ENCODE measurements at places on chromosomes 7 and 10.

DNA sequence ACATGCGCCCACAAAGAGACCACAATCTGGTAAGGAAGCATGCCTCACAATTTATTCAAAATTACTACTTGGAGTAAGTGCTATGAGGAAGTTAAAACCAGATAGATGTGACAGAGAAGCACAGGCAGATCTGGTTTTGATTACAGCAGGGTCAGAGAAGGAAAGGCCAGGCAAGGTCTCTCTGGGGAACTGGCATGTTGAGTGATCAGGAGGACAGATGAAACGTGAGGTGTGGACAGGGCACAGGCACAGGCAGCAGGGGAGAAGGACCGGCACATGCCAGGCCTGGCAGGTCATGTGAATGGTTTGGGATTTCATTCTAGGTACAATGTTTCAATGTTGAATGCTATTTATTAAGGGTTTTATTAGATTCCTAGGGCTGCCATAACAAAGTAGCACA lies 51.6 kb downstream of the GPAM start:
- DNase-seq: no peak

GRCh38 chr7:22173685-22174573 lies 183.0 kb downstream of the RAPGEF5 start:
- DNase-seq: no peak

GRCh38 chr7:29365423-29365822 lies 170.8 kb downstream of the CHN2 start:
- no peak for DNase-seq

DNA sequence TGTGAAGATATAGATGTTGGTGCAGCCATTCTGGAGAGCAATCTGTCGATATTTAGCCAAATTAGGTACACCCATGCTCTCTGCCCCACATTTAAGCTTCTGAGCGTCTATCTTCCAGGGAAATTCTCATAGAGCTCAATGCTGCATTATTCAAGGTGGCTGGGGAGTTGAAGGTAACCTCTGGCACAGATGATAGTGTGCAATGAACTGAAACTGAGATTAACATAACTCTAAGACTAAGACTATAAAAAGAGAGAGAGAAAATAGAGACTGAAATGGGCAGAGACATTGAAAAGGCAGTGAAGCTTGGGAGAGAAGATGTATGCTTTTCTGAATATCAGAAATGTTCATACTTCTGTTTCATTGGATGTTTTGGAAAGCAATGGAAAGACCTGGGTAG lies 1197.0 kb upstream of the AUTS2 start:
- DNase-seq: no peak

DNA sequence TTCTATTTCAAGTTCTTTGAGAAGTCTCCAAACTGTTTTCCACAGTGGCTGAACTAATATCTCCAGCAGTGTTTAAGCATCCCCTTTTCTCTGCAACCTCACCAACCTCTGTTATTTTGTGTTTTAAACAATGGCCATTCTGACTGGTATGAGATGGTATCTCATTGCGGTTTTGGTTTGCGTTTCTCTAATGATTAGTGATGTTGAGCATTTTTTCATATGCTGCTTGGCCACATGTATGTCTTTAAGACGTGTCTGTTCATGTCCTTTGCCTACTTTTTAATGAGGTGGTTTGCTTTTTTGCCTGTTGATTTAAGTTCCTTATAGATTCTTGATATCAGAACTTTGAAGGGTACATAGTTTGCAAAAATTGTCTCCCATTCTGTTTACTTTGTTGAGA lies 156.6 kb upstream of the IMMP2L start:
- DNase-seq: no peak

DNA sequence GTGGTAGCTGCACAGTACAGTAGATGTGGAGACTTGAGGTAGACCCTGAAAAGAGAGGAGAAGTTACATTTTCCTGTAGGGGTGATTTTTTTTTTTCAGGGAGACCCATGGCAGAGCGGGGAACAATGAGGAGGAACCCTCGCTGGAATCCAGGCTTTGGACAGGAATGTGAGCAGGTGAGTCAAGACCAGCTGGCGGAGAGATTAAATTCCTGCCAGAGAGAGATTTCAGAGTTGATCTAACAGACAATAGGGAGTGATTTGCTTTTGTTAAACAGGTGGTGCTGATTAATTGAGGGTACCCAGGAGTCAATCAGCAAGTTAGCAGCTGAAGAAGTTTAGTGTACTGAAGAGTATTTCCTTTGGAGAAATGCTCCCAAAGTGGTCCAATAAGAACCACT lies 41.6 kb upstream of the MINDY3 start:
- no peak for DNase-seq

DNA sequence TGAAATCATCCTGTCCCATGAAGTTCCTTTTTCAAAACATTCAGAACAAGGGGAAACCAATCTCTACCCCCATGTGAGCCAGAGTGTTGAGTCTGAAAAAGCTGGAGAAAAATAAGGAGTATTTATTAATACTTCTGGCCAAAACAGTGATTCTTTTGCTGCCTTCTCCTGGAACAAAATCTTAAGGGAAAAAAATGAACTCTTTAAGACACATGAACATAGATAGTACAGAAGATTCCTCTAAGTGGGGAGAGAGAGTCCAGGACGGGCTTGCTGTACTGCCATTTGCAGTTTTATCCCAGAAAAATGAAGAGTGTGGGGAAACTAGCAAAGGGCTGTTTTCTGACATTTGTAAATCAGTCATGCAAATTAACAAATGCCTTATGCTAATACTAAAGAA lies 173.4 kb upstream of the CELF2 start:
- DNase-seq: no peak

DNA sequence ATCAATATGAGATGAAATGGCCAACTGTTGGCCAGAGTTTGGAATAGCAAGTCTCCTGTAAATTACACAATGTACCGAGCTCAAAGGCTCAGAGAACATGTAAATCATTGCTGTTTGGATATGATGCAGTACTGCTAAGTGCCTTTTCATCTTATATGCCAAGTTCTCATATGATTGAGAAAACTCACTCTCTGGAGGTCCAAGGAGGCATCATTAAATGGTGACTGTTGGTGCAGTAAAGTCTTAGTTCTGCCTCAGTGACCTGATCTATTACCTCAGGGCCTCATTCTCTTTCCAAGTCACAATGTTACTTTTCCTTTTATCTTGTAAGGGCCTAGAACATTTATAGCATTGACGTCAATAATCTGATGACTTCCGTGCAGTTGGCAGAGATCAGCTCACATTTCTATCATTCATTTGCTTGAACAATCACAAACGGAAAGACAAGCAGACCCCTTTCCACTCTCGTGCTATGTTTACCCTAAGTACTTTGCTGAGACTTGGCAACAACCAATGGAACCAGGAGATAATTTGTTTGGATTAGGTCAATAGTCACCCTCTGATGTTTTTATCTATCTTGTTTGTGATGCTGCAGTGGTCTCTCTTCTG lies 32.6 kb upstream of the PDK4 start:
- no peak for DNase-seq

DNA sequence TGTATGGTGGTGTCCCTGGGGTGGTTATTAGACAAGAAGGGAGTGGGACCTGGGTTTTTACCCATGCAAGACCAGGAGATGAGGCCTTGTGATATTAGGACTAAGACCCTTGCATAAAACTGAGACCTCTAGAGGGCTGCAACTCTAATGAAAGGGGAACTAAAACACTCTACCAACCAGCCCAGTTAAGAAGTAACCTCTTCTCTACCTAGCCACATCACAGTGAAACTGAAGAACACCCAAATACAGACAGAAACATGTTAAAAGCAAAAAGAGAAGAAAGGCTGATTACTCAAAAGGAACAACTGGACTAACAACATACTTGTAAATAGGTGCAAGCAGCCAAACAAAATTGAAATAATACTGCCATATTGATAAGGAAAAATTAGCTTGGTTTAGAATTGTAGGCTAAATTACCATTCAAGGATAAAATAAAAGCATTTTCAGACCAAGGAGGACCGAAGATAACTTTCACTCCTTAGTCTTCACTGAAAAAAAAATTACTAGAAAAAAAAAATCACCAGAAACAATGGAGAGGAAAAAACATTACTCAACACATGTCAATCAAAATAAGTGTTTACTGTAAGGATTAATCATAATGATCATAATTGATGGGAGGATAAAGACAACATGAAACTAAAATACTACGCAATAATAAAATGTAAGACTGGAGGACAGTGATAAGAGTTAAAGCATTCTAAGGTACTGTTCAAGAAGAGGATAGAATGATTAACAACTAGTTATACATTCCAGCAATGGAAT lies 27.6 kb downstream of the ERLIN1 start:
- DNase-seq: no peak

DNA sequence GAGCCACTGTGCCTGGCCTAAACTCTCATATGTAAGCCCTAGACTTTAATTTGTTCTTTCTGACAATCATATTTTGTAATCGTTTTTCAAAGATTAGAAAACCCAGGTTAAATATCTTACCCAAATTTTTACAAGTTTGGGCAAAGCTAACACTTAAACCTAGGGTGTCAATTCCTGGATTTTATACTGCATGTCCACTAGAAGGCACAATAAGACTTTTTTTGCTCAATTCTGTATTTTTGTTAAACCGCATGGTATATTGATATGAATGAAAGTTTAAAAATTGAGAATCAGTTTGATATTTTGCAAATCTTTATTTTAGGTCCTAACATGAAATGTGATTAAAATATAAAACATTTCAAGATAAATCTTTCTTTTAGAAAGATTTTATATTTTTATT lies 29.3 kb downstream of the DYNC2I1 start:
- no peak for DNase-seq

- no peak for DNase-seq
Measured at GRCh38 chr7:44787041-44787440, 9.4 kb upstream of the PPIA start.

GRCh38 chr10:101226491-101227428 lies 2.5 kb downstream of the LBX1 start:
- DNase-seq: no peak

DNA sequence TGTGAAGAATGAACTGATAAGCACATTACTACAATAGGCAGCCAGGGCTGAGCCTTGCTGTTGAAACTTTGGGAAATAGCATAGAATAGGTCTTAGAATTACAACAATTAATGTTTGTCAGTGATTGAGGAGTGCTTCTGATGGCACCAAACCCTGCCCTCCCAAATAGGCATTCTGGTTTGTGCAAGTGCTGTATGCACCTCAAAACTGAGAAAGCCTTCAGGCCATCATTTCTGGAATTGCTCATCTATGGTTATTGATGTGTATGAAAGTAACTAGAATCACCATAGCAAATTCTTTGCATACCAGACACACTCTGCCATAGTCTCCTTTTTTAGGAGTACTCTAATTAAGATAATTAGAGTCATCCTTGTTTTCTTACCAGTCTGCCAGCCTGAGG lies 585.0 kb upstream of the MBL2 start:
- no peak for DNase-seq

DNA sequence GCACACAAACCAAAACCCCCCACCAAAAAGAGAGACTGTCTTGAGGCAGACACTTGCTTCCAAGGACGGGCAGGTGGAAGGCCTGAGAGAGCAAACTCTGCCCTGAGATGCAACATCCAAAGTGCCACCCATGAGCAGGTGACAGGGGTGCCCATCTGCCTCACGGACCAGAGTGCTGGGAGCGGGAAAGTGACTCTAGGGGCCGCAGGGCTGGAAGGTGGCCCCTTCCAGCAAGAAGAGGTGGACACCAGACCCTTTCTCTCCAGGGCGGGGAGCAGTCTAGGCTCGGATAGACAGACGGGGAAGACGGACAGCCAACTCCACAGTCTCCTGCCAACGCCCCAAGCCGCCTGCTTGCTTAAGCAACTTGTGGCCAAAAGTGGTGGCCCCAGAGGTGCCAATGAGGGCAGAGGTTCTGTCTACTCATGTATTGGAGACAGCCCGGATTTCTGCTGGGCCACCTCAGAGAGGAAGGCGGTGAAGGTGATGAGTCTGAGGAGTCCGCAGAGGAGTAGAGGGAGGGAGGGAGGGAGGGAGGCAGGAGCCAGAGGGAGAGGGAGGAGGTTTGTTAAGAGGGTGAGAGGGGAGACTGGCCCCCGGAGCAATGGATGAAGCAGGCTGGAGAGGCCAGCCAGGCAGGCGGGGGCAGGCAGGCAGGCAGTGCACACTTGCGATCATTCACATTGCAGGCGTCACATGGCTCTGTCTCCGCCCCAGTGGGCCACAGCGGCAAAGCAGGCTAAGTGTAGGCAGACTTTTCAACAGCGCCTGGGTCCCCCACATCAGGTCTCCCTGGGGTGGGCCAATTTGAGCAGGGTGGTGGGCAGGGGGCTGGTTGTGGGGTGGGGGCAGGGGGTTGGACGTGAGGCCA lies 65.6 kb downstream of the SLC29A4 start:
- no peak for DNase-seq

DNA sequence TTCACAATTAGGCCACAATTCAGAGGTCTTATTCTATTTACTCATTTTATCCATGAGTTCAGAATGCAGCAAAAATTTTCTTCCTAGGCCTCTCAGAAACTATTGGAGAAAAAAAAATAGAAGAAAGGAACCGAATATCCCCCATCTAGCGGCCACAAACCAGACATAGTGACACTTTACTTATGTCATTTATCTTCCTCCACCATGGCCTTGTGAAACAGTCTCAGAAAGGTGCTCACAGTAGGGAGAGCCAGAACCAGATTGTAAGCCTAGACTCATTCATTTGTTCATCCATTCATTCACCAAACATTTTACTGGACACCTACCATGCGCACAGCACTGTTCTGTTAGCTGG lies 16.0 kb downstream of the CREB3L2 start:
- no peak for DNase-seq

GRCh38 chr7:102983602-102984001 lies 70.8 kb downstream of the LRRC17 start:
- DNase-seq: no peak

GRCh38 chr7:25116621-25117020 lies 8.4 kb downstream of the CYCS start:
- no peak for DNase-seq

GRCh38 chr7:69243016-69243415 lies 355.3 kb upstream of the AUTS2 start:
- no peak for DNase-seq

DNA sequence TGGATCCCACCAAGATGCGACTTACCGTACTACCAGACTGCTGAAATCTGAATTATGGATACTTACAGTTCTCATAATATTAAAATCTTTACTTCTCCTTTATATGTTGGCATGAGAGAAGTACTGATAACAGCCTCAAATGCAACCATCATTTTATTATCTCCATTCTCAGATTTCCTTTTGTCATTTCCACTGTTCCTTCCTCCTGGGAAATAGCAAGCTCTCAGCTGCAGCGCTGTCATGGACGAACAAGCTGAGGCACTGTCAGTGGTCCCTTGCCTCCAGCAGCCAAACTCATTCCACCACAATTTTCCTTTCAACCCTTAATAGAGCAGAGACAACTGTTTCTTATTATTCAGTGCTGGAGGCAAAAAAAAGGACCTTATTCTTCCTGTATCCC lies 478.4 kb downstream of the ARL4A start:
- no peak for DNase-seq

GRCh38 chr10:129784891-129785290 lies 179.2 kb downstream of the EBF3 start:
- DNase-seq: no peak

GRCh38 chr10:117425974-117426566 lies 50.8 kb upstream of the PDZD8 start:
- no peak for DNase-seq

GRCh38 chr10:35607475-35608327 lies 2.6 kb downstream of the GJD4 start:
- DNase-seq: no peak

GRCh38 chr10:17649836-17650235 lies 5.9 kb downstream of the STAM start:
- DNase-seq: no peak

Measured in central memory CD8-positive, alpha-beta T cell (primary cell).